ENCODE measurements at places on chromosomes 13 and 19. TPM values are rescaled to one million over a fixed set of nuclear protein-coding genes. Genes with fewer than 3 reads are reported as not detected.

- no peaks in the 10 kb centered on the region for H3K4me1 ChIP-seq
- no peak for DNase-seq
- H3K27ac ChIP-seq = no peak overlapping the region
- no peaks in the 10 kb centered on the region for H3K36me3 ChIP-seq
- peaks cover 3% of the 10 kb centered on the region for H3K27me3 ChIP-seq
- no peak overlapping the region for H3K4me3 ChIP-seq
Observed at GRCh38 chr19:17037966-17038500, 11.4 kb upstream of the CPAMD8 start.

DNA sequence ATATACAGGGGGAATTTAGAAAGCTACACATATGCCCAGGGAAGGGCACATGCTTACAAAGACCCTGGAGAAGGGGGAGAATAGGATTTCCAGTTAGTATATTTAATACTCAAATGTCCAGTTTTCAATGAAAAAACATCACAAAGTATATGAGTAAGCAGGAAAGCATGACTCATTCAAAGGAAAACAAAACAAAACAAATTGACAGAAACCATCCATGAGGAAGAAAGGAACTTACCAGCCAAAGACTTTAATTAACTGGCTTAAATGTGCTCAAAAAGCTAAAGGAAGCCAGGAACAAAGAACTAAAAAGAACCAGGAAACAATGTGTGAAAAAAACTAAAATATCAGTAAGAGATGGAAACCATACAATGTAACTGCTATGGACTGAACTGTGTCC lies 716.2 kb upstream of the ARGLU1 start:
- no peaks in the 10 kb centered on the region for H3K36me3 ChIP-seq
- DNase-seq = no peak
- no peaks in the 10 kb centered on the region for H3K27me3 ChIP-seq
- no peak overlapping the region for H3K4me3 ChIP-seq
- no peak overlapping the region for H3K27ac ChIP-seq

GRCh38 chr19:18899624-18900560 lies 3.9 kb upstream of the CERS1 start:
- no peak overlapping the region for H3K4me3 ChIP-seq
- peaks cover 5% of the 10 kb centered on the region for H3K36me3 ChIP-seq
- no peak overlapping the region for H3K27ac ChIP-seq
- peaks cover 19% of the 10 kb centered on the region for H3K27me3 ChIP-seq
- DNase-seq = no peak
- H3K4me1 ChIP-seq = peaks cover 9% of the 10 kb centered on the region

DNA sequence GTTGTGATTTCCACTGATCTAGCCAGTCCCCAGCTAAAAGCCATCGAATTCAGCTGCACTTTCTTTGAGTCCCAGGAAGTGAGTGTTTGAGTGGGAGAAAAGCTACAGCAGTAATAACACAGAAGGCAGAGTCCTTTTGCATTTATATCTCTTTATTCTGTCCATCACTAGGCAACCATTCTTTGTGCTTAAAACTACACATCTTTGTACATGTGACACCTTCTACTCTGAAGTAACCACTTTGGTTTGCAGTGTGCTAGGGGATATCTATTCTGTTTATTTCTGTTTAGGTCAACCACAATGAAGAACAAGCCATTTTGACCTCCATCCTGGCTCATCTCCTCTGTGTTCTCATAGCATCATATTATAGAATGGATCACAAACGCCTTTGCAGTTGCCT lies 226.0 kb upstream of the SERP2 start:
- H3K4me1 ChIP-seq = peaks cover under 1% of the 10 kb centered on the region
- DNase-seq = no peak
- no peaks in the 10 kb centered on the region for H3K36me3 ChIP-seq
- H3K4me3 ChIP-seq = no peak overlapping the region

GRCh38 chr13:113413178-113413897 lies 40.0 kb downstream of the ADPRHL1 start:
- H3K36me3 ChIP-seq = peaks cover 2% of the 10 kb centered on the region
- DNase-seq = no peak
- no peak overlapping the region for H3K4me3 ChIP-seq

The TJP3 gene
- total RNA-seq = 1.0 TPM

The KIRREL2 gene
- total RNA-seq = 1.4 TPM

- peaks cover 48% of the 10 kb centered on the region for H3K4me1 ChIP-seq
- DNase-seq = peak; percentile 100
- peak within 1 kb of the TSS; percentile 100 for H3K27ac ChIP-seq
- no peaks in the 10 kb centered on the region for H3K27me3 ChIP-seq
- H3K36me3 ChIP-seq = peaks cover 54% of the 10 kb centered on the region
Observed at GRCh38 chr13:45341034-45341798, at the start of gene TPT1. Gene TPT1, minus strand, starts transcription at chr13:45341183. Its CDS starts 114 bp downstream, at chr13:45341069.

The CEACAM7 gene
- total RNA-seq = not detected

DNA sequence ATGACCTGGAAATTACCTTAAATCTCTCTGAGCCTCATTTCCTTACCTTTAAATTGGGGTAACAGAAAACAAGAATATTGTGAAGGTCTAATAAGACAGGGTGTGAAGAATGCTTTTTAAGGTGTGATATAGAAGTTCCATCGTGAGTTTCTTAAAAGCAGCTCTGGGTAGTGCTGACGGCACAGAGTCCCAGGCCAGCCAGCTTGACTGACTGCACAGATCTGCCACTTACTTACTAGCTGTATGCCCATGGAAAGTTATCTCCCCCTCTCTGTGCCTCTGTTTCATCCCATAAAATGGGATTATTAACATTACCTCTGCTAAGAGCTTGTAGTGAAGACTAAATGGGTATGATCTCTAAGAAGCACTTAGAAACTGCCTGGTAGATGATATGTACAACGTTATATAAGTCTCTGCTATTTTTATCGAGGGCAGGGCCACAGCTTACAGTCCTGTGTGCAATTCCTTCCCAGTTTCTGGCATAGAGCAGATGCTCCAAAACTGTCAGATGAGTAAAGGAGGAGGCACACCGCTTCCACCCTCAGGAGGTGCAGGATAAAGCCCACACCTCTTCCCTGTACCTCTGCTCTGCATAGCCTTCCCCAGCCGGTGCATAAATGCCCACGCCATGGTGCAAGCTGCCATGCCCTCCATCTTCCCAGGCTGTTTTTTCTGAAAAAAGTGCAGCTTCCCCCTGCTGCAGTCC lies 99.6 kb downstream of the MBNL2 start:
- no peaks in the 10 kb centered on the region for H3K36me3 ChIP-seq
- H3K4me3 ChIP-seq = no peak overlapping the region
- no peaks in the 10 kb centered on the region for H3K27me3 ChIP-seq
- H3K4me1 ChIP-seq = no peaks in the 10 kb centered on the region

DNA sequence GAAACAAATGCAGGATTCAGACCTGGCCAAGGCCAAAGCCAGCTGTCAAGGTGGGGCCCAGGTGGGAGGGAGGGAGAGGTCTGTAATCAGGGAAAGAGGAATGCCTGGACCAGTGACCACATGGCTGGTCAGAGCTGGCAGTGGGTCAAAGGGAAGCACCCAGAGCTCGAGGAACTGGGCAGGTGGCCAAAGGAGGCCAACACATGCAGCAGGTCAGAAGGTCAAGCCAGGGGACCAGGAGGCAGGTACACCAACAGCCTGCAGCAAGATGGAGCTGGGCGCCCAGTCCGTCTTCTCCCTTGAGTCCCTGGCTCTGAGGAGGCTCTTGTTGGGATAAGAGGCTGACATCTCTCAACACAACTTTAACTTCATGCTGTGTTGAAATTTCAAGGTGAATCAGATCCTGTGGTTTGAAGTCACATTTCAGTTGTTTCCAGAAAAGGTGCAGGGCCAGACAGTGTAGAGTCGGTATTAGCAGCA lies 17.1 kb downstream of the GPATCH1 start:
- H3K27ac ChIP-seq = no peak overlapping the region
- H3K4me1 ChIP-seq = no peaks in the 10 kb centered on the region
- no peak for DNase-seq
- no peaks in the 10 kb centered on the region for H3K27me3 ChIP-seq

The RNF17 gene
- total RNA-seq = not detected

The RPL36 gene
- 976 TPM for total RNA-seq

- DNase-seq = no peak
- no peaks in the 10 kb centered on the region for H3K27me3 ChIP-seq
- H3K36me3 ChIP-seq = no peaks in the 10 kb centered on the region
- H3K4me3 ChIP-seq = no peak overlapping the region
Observed at GRCh38 chr13:49343255-49343654, 95.5 kb downstream of the CDADC1 start.

- H3K4me3 ChIP-seq = no peak overlapping the region
- H3K27ac ChIP-seq = no peak overlapping the region
- no peaks in the 10 kb centered on the region for H3K27me3 ChIP-seq
Observed at GRCh38 chr13:105048677-105049076, 1486.8 kb downstream of the EFNB2 start.

The BST2 gene
- 361 TPM for total RNA-seq

GRCh38 chr13:112150352-112150751 lies 83.4 kb downstream of the SOX1 start:
- H3K27ac ChIP-seq = no peak overlapping the region
- no peaks in the 10 kb centered on the region for H3K27me3 ChIP-seq
- H3K36me3 ChIP-seq = no peaks in the 10 kb centered on the region
- H3K4me3 ChIP-seq = no peak overlapping the region
- DNase-seq = no peak

The SYNGR4 gene
- total RNA-seq = not detected

The SBK3 gene
- total RNA-seq = not detected

GRCh38 chr13:87535911-87536310 lies 135.3 kb upstream of the SLITRK5 start:
- H3K4me3 ChIP-seq = no peak overlapping the region
- H3K4me1 ChIP-seq = peaks cover 3% of the 10 kb centered on the region
- no peaks in the 10 kb centered on the region for H3K27me3 ChIP-seq

Data from activated CD8-positive, alpha-beta memory T cell treated with anti-CD3 and anti-CD28 coated beads, Interleukin-2, amount 10 ng/mL, durations not matched to agents 7 days and 5 days (primary cell).